ENCODE measurements at places on chromosomes 13 and 19.
A peak's percentile ranks its signal among the peaks of the same experiment; 100 is the strongest.

DNA sequence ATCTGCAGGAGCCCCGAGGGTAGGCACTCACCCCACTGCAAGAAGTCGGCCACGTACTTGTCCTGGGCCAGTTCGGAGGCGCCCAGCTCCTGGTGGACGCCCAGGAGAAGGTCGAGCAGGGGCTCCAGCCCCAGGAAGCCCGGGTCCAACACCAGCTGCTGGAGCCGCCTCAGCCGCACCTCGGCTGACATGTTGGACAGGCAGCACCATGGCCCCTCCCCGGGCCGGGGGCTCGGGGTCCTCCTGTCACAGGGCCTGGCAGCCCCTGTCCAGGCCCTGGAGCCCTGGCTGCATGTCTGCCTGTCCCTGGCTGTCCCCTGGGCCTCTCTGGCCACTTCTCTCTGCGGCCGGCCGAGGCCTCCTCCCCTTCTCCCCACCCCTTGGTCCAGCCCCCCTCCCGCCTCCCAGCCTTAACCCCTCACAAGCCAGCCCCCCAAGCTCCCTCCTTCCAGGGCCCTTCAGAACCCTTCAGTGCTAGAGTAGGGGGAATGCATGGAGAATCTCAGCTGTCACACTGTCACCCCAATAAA lies at the start of gene DMPK:
DMPK (minus strand) TSS at position 329 of the 530 bp plus-strand sequence; CDS start at position 191, 138 bp downstream.
- DNase-seq = no peak

GRCh38 chr19:29187676-29188075 lies 25.3 kb downstream of the UQCRFS1 start:
- DNase-seq = no peak

GRCh38 chr13:98780451-98780850 lies 28.0 kb upstream of the SLC15A1 start:
- no peak for DNase-seq

- no peak for DNase-seq
These were observed 1.5 kb downstream of the PHF11 start for GRCh38 chr13:49497272-49497671.

- no peak for DNase-seq
These were observed 323.9 kb downstream of the MZT1 start for GRCh38 chr13:72403396-72404010.

DNA sequence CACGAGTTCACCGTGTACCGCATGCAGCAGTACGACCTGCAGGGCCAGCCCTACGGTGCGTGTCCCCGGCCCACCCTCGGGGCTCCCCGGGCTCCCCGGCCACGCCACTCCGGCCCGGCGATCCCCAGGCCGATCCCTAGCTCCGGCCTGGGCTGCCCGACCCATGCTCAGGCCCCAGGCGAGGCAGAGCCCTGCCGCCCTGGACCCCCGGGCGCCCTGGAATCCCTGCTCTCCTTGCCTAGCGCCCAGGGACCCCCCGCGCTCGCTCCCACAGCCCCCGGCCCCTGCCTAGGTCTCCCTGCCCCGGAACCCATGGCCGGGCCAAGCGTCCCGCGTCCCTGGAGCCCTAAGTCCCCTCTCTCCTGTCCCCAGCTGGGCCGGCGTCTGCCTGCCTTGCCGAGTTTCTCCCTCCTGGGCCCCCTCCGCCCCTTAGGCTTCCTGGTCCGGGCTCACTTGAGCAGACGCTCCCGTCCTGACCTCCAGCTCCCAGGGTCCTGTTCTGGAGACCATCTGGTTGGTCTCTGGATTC lies 494 bp downstream of the NCLN start:
- no peak for DNase-seq

DNA sequence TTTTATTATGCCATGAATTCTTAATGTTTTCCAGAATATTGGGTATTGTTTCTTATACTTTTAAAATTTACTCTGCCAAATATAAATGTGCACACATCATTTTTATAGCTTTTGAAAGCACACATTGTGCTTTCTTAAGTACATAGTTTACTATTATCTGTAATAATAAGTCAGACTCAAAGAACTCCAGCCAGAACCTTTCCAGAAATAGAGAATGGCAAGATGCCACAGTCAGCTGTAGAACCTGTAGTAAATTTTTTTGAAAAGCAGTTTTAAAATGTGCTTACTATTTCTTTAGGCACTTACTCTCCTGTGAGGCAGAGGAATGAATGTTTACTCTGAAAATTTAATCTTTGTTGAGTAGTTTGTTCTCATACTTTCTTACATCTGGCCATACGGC lies 1287.1 kb downstream of the PCDH9 start:
- DNase-seq = no peak

- DNase-seq = no peak
These were observed 45.6 kb upstream of the RAP2A start for GRCh38 chr13:97388373-97388772.

- no peak for DNase-seq
These were observed 101.1 kb upstream of the FRY start for GRCh38 chr13:31930490-31930889.

DNA sequence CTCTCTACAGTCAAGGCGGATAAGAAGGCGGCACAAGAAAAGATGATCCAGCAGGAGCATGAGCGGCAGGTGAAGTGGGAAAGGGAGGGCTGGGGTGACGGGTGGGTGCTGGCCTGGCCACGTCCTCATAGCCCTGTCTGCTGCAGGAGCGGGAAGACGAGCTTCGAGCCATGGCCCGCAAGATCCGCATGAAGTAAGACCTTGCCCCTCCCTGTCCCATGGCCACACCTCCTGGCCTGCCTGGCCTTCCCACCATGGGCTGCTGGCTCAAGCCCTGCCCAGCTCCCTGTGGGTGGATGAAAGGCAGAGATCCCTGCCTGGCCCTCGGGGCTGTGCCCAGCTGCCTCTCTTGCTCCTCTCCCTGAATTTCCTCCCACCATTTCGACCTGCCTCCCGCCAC lies 7.2 kb downstream of the ZNF296 start:
- no peak for DNase-seq

DNA sequence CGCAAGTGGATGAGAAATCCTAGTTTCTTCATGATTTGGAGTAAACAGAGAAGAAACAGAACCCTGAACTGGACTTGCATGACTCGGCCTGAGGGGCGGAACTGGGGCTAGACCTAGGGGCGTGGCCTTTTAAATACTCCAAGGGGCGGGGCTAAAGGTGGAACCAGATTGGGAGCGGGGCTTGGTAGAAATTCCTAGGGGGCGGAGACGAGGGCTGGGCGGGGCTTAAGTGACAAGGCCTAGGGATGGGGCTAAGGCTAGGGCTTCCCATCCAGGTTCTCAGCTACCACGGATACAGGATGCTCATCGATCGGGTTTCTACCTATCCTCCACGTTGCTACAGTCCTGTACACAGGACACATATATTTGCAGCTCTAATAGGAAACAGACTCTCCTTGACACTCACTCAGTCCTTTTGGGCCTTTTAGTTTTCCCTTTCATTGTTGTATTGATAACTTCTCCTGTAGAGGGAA lies 372 bp upstream of the ZNF699 start:
- DNase-seq = peak; percentile 86

GRCh38 chr19:15154002-15154612 lies 46.7 kb downstream of the NOTCH3 start:
- peak; percentile 18 for DNase-seq

DNA sequence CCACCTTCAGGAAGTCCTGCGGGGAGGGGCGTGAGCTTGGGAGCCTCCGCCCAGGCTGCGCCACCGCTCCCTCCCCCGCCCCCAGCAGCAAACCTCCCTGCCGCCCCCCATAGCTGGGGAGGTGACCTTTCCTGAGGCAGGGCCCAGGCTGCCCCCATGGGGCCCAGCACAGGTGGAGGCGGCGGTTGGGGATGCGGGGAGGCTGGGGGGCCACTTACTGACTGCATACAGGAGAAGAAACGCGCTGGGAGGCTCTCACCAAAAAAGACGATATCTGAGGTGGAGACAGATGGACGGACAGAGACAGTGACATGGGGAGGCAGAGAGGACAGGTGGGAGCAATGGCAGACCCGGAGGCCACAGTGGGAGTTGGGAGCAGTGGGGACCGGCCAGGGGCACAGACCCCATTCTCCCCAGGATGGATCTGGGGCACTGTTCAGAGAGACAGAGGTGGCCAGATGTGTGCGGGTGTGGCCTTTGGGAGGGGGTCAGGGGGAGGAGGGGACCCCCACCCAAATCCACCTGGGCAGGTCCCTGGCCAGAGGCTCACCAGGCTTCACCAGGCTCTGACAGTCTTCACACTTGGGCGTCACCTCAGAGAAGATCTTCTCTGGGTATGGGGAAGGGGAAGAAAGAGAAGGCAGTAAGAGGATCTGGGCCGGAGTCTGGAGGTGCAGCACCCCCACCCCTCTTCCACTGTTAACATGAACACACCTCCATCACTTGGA lies 3.0 kb upstream of the RINL start:
- no peak for DNase-seq

- peak; percentile 57 for DNase-seq
These were observed 12.7 kb upstream of the EFNB2 start for GRCh38 chr13:106548064-106548696.

DNA sequence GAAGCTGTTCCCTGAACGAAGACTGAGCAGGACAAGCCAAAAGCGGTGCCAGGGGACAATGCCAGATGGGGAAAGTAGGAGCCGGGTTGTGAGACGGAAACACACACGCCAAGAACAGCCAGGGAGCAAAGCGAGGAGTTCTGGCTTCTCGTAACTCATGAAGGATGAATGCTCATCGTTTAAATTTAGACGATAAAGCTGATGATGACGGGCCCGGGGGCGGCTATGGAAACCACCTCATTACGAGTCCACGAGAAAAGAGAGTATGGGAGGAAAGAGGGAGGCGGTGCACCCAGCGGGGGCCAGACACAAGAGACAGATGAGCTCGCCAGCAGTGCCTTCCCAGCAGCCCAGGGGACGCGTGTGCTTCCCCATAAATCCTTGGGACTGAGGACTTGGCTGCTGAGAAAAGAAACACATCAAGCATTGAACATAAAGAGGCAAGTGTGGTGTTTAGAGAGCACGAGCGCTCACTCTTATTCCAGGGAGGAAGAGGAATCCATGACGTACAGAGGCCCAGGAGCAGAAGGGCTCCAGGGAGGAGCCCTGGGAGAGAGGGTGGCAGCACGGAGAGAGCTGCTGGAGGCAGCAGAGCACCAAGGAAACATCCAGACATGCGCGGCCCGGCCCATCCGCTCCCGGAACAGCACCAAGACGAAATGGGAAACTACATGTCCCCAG lies 70.7 kb downstream of the EPS15L1 start:
- no peak for DNase-seq

DNA sequence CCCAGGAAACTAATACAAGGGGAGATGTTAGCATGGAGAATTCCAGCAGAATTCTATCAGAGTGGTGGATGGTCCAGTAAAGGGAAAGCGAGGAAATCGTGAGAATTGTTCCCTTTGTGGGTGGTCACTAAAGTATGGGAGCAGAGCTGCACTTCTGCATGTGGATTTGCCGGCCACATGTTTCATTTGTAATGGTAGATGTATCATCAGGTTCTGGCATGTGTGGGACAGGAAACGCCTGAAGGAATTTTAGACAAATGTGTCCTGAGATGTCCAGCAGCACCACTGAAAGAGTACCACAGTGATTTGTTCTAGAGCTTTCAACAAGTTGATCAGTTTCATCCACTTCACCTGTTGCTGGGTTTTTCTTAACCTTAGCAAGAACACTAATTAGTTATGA lies 308.4 kb downstream of the SHISA2 start:
- DNase-seq = no peak

- DNase-seq = no peak
These were observed 194.0 kb upstream of the NBEA start for GRCh38 chr13:34748073-34748472.

DNA sequence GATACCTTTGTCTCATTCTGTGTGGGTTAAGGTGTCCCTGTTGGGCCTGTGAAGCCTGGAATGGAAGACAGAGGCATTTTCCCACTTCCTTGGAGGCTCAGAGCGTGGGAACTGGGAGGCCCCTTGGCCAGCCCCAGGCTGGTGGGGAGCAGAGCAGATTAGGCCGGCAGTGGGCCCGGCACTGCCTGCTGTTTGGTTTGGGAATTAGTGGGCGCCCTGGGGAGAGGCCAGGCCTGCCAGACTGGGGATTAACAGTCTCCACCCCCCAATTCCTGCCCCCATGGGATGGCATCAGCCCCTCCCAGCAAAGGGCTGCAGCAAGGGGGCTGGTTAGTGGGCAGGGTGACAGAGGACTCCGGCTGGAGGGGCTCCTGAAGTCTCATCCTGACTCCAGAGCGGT lies 3.1 kb upstream of the BEST2 start:
- no peak for DNase-seq

GRCh38 chr13:51734786-51735185 lies 69.2 kb downstream of the DHRS12 start:
- no peak for DNase-seq

GRCh38 chr19:4807188-4807587 lies 15.7 kb downstream of the FEM1A start:
- no peak for DNase-seq

DNA sequence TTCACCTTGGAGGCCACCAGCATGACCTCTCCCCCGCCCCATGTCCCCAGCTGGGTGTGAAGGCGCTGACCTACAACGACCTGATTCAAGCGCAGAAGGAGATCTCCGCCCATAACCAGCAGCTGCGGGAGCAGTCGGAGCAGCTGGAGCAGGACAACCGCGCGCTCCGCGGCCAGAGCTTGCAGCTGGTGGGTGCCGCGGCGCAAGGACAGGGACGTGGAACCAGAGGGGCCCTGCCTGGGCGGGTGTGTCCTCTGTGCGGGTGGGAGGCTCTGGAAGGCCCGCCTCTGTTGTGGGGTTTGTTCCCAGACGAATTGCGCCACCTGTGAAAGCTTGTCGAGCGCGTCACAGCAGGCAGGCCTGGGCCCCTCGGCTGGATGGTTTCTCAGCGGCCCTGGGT lies 22.3 kb downstream of the PLEKHJ1 start:
- DNase-seq = no peak
